ENCODE measurements at places on chromosomes 1 and 21. TPM values are rescaled to one million over a fixed set of nuclear protein-coding genes. Genes with fewer than 3 reads are reported as not detected.

DNA sequence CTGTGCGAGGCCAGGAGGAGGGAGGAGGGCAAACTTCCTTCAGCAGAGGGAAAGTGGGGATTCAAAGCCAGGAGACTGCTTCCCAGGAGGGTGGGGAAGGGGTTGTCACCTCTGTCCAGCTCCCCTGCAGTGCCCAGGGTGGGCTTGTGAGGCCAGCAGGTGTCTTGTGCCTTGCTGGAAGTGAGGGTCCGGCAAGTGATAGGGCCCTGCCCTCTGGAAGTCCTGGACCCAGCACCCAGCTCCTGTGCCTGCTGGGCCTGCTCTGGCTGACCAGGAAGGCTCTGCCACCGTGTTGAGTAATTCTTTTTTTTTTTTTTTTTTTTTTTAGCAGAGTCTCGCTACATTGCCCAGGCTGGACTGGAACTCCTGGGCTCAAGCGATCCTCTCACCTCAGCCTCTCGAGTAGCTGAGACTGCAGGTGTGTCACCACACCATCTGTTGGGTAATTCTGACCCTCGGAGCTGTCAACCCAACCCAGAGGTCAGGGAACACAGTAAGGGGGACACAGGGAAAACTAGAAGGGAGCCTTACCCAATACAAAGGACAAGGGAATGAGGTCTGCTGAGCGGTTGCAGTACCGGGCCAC is 1.0 kb downstream of the BEST4 start:
- no peak overlapping the region for H3K27ac ChIP-seq
- peaks cover 35% of the 10 kb centered on the region for H3K4me1 ChIP-seq
- no peaks in the 10 kb centered on the region for H3K36me3 ChIP-seq

GRCh38 chr21:32572574-32573420 is 12.5 kb downstream of the TCP10L start:
- H3K27ac ChIP-seq = no peak overlapping the region
- DNase-seq = no peak
- peaks cover 19% of the 10 kb centered on the region for H3K4me1 ChIP-seq
- no peaks in the 10 kb centered on the region for H3K36me3 ChIP-seq
- no peaks in the 10 kb centered on the region for H3K27me3 ChIP-seq

DNA sequence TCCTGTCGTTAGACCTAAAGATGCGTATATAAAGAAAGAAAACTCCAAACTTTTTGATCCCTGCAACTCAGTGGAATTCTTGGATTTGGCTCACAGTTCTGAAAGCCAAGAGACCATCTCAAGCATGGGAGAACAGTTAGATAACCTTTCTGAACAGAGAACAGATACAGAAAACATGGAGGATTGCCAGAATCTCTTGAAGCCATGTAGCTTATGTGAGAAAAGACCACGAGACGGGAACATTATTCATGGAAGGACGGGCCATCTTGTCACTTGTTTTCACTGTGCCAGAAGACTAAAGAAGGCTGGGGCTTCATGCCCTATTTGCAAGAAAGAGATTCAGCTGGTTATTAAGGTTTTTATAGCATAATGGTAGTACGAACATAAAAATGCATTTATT is 33.1 kb downstream of the MDM4 start:
- no peak for DNase-seq
- no peak overlapping the region for H3K4me3 ChIP-seq
- no peaks in the 10 kb centered on the region for H3K4me1 ChIP-seq
- no peaks in the 10 kb centered on the region for H3K27me3 ChIP-seq

The KDF1 gene
- total RNA-seq = 8.1 TPM

The C1orf210 gene
- 19.1 TPM for total RNA-seq

The FBLIM1 gene
- 20.1 TPM for total RNA-seq

Data from lower lobe of right lung (tissue), 2 donors.